Trophoblast cell (in vitro differentiated cells and primary cell): ENCODE measurements at places on chromosomes 11 and 22.

DNA sequence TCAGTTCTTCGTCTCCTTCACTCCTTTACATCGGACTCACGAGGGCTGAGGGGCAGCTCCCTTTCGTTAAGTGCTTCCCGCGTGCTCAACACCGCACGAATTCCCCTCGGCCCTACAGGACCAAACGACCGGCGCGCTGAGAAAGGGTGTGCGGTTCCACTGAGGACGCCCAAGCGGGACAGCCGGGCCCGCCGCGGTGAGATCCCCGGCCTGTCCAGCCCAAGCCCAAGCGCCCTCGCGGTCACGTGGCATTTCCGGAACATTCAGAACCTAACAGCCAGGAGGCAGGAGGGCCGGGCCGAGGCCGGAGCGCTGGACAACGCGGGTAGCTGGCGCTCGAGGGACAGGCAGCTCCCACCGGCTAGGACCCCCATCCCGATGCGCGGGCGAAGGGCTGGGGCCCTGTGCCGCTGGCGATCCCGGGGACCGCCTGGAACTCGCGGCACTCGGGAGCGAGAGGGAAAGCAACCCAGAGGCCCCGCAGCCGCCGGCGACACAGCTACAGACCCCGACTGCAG lies 737 bp upstream of the STIP1 start:
- peak; percentile 87 for DNase-seq

- DNase-seq, result peak; percentile 57
Observed at GRCh38 chr22:17119481-17120202, 1.5 kb downstream of the TMEM121B start.

- no peak for DNase-seq
Observed at GRCh38 chr22:44159221-44159620, 21.5 kb upstream of the PARVG start.

GRCh38 chr11:1879342-1879940 lies 12.3 kb downstream of the PRR33 start:
- DNase-seq, result no peak

DNA sequence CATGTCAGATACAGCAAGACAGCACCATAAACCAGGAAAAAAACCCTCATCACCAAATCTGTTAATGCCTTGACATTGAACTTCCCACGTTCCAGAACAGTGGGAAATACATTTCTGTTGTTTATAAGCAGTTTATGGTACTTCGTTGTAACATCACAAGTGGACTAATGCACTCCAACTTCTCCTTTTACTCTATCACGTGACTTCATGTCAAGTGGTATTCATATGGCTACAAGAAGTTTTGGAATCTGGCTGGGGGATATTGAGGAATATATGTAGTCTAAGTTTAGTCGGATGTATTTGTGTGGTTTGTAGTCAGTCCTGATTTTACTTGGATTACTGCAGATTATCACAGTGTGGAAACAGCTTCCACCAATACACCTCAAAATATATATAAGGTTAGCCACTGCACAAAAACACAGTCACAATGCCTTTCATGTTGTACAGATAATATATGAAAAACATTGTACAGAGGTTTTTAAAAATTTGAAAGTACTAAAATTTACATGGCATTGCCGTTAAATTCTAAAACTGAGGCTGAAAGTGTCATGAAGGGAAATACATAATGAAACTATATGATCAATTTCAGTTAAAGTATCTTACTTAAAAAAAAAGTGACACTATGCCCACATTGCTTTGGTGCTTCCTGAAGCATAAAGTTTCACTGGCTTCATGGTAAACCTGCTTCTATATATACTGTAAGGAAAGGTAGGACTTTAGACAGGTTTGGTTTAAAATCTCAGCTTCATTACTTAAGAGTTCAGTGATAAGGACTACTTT lies 134.1 kb downstream of the CASP12 start:
- DNase-seq, result no peak

DNA sequence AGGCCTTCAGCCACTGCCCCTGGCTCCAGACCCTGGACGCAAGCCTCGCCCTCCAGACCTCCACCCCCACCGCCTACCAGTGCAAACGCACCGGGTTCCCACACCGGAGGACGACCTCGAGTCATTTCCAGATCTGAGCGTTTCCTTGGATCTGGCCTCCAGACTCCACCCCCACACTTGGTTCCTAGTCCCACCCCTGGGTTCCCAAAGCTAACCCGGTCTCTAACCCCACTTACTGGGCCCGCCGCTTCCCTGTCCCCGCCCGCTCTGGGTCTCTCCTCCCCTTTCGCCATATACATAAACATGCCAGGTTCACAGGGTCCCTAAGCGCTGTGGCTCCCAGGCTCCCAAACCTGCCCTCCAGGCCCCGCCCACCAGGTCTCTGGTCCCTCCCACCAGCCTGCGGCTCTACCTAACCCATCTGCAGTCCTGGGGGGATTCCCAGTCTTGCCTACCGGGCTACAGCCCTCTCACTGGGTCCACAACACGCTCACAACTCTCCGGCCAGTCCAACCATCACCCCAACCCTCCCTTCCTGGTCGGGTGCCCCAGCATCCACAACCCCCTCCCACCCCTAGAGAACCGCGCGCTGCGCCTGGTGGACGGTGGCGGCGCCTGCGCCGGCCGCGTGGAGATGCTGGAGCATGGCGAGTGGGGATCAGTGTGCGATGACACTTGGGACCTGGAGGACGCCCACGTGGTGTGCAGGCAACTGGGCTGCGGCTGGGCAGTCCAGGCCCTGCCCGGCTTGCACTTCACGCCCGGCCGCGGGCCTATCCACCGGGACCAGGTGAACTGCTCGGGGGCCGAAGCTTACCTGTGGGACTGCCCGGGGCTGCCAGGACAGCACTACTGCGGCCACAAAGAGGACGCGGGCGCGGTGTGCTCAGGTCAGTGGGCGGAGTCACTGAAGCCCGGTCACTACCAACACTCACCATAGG lies 36.7 kb downstream of the CD6 start:
- peak; percentile 60 for DNase-seq

- no peak for DNase-seq
Observed at GRCh38 chr22:39680486-39680885, 109.9 kb downstream of the CACNA1I start.

DNA sequence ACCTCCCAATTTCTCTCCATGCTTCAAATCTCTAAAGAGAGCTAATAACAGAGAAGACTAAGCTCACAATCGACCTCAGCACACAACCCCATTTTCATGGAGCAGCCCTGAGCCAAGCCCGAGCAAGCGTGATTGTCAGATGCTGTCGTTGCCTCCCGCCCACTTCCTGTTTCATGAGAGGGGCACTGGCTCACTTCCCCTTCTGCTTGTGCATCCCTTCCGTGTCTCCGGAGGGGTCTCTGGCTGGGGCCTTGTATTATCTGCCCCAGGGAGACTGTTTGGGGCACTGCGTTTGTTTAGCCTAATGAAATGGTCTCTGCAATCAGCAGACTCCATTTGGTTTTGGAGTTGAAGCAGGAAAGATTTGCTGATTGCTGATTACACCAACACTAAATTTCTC lies 181.3 kb upstream of the SEZ6L start:
- DNase-seq, result no peak

DNA sequence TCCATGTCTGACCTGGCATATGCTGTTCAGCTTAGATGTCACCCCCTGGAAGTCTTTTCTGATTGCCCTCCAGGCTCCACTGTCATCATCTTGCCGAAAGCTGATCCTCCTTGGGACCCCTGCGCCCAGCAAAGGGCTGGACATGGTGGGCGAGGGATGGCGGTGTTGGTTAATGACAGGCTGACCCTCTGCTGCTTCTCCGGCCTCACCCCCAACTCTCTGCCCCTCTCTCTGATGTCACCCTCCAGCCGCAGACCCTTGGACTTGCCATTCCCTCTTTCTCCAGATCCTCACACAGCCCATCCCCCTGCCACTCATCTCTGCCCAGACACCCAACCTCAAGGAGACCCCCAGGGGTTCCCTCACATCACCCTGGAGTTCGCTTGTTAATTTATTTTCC lies 2.3 kb downstream of the EHBP1L1 start:
- no peak for DNase-seq

DNA sequence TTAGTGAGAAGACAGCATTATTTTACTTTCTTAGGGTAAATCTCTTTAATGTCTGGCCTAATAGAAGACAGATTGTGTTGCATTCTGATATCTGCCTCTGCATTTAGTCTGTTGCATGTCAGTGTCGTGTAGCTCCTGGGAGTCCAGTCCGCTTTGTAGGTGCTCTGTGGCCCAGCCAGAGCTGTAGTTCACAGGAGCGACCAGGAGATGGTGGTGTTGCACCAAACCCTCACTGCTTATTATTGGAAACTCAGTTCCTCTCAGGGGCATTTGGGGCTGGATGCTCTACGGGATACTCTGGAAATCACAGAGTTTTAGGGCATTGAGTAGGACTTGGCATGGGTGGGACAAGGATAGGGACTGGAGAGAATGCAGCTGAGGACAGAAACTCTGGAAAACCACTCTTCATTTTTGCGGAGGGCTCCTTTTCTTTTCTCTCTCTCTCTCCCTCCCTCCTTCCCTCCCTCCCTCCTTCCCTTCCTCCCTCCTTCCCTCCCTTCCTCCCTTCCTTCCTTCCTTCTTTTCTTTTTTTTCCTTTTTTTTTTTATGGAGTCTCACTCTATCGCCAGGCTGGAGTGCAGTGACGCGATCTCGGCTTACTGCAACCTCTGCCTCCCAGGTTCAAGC lies 21.7 kb downstream of the MIAT start:
- peak; percentile 80 for DNase-seq

DNA sequence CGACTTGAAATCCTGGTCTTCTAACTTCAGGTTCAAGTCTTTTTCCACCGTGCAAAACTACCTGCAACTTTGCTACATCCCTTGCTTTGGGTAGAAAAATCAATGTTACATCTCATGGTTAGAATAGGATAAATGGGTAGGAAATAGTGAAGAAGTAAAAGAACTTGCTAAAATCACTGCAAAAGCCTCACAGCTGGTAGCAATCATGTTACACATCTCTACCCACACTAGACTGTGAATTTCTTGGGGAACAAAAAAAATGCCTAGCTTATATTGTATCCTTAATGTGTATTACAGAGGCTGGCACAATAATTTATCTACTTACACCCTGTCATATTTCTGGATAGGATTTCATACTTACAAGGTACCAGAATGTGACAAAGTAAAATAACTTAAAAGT lies 133.8 kb downstream of the FAM181B start:
- DNase-seq, result no peak

GRCh38 chr11:126561327-126561893 lies 205.9 kb downstream of the ST3GAL4 start:
- peak; percentile 39 for DNase-seq

GRCh38 chr11:65793625-65794400 lies 7.0 kb downstream of the OVOL1 start:
- no peak for DNase-seq
